ENCODE measurements at places on chromosomes 16 and 17.

- H3K4me3 ChIP-seq, result no peak overlapping the region
- DNase-seq, result no peak
- H3K4me1 ChIP-seq, result no peaks in the 10 kb centered on the region
These were observed 27.4 kb downstream of the SGSM2 start for GRCh38 chr17:2364763-2365116.

- H3K27ac ChIP-seq, result no peak overlapping the region
- no peaks in the 10 kb centered on the region for H3K27me3 ChIP-seq
- no peak for DNase-seq
- H3K36me3 ChIP-seq, result no peaks in the 10 kb centered on the region
- H3K4me1 ChIP-seq, result no peaks in the 10 kb centered on the region
These were observed 139.2 kb upstream of the HS3ST2 start for GRCh38 chr16:22674832-22675191.

DNA sequence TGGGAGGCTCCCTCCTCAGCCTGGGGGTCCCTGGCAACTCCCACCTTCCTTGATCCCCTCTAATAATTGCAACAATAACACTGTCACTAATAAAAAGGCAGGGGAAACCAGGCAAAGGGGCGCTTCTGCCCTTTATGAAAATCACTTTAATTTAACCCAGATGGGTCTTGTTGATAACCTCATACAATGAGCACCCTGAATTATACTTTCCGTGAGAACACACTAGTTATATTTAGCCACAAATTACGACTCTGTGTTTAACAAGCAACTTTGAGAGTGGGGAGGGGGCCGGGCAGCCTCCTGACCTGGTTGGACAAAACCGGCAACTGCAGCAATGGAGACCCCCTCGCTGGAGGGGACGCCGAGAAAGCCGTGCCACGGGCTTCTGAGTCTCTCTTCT is 5.7 kb upstream of the BAHCC1 start:
- DNase-seq, result no peak
- H3K27me3 ChIP-seq, result peaks cover 35% of the 10 kb centered on the region
- no peak overlapping the region for H3K27ac ChIP-seq
- H3K4me3 ChIP-seq, result no peak overlapping the region
- peaks cover 40% of the 10 kb centered on the region for H3K4me1 ChIP-seq

GRCh38 chr16:10205688-10206087 is 23.5 kb upstream of the GRIN2A start:
- H3K36me3 ChIP-seq, result no peaks in the 10 kb centered on the region
- H3K4me3 ChIP-seq, result no peak overlapping the region
- no peak for DNase-seq

Data from natural killer cell (primary cell).